ENCODE measurements at places on chromosomes 7 and 10. TPM values are rescaled to one million over a fixed set of nuclear protein-coding genes. Genes with fewer than 3 reads are reported as not detected.

GRCh38 chr7:130409067-130409711, 28.9 kb downstream of the CPA1 start:
- no peak for DNase-seq

DNA sequence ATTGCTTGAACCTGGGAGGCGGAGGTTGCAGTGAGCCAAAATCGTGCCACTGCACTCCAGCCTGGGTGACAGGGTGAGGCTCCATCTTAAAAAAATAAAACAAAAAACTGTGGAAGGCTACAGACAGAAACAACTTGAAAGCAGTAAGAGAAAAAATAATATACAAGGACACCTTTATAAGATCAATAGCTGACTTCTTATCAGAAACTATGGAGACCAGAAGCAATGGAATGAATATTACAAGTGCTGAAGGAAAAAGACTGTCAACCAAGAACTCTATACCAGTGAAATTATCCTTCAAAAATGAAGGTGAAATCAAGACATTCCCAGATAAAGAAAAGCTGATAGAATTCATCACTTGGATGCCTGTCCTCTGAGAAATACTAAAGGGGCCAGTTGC, 49.0 kb downstream of the RBAK start:
- no peak for DNase-seq

Gene ZNF736
- 22.4 TPM for polyA plus RNA-seq

Gene CFTR
- polyA plus RNA-seq, result 35.4 TPM

Gene VAX1
- not detected for polyA plus RNA-seq

GRCh38 chr7:123502201-123502600, 32.2 kb downstream of the IQUB start:
- no peak for DNase-seq

Gene CREM
- polyA plus RNA-seq, result 38.0 TPM

- no peak for DNase-seq
These were observed 42.7 kb downstream of the LRRC18 start for GRCh38 chr10:48896756-48897440.

DNA sequence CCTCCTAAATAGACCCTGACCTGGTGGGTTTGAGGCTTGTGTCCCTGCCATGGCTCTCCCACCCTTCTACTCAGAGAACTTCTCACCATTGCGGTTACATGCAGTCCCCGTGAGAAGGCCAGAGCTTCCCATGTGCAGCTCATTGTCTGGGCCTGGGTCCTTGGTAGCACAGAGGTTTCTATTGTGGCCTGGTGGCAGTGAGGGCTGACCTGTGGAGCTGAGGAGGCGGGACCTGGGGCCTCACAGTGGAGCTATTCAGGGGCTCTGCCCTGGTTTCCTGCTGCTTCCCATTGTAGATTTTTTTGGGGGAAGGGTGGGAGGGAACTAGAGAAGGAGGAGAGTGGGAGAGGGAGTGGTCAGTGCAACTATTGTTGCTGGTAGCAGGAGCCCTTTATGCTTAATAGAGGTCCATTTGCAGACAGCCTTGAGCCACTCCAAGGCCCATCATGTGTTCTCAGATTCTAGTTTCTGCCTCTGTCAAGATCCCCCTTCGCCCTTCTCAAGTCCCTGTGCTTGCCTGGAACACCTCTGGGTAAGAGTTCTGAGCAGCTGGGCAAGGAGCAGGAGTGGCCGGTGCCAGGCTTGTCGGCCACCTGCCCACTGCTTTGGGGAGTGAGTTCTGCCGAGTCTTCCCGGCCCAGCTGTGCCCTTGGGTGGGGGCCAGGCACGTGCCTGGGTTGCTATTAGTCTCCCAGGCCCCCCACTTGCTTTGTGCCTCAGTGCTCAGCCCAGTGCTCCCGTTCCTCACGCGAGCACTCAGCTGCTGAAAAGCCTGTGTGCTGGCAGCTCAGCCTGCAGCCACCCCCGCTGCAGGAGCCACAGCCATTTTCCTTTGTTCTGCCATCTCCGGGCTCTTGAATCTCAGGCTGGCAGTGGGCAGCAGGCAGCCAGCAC, 10.7 kb downstream of the TSPAN14 start:
- DNase-seq, result no peak

- DNase-seq, result no peak
These were observed 837.8 kb upstream of the COBL start for GRCh38 chr7:52154382-52154781.

GRCh38 chr7:85714951-85715350, 528.1 kb upstream of the SEMA3D start:
- no peak for DNase-seq

DNA sequence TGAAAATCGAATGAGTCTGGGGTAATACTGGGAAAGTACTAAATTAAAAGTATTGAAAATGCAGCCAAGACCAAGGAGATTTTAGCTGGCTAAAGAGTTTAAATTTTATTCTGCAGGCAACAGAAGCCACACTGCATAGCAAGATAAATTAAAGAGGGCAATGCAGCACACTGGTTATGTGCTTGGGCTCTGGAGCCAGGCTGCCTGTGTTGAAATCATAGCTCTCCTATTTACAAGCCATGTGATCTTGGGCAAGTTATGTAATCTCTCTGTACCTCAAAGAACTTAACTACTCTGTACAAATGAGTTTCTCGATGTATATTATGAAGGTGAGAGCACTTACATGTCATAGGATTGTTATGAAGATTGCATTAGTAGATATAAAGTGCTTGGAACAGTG, 9.9 kb downstream of the SLC25A13 start:
- peak; percentile 38 for DNase-seq

Gene SH2D4B
- polyA plus RNA-seq, result 0.22 TPM

Gene FHIP2A
- 37.7 TPM for polyA plus RNA-seq

DNA sequence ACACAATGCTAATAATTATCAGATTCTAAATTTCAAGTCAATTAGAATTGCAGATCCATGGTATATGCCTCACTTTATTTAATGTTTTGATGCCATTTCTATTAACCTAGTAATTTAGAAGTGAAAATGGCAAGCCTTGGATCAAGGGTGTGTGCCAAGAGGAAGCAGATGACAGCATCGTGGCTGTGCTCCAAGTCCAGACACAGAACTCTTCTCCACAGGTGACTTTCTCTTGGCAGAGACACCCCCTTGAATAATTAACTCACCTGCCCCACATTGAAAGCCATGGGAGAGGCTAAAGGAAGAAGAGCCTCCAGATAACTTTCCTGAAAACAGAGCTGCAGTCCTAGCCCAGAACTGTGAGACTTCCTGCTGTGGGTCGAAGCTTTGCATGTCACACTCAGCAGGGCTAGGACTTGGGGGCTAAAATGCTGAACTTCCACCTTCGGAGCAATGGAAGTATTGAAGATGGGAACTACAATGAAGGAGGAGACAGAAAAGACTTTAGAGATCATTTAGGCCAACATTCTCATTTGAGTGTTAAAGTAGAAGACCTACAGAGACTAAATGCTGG, 996 bp upstream of the C10orf90 start:
- no peak for DNase-seq

Gene SPAM1
- polyA plus RNA-seq, result 0.21 TPM

Gene EPHB6
- polyA plus RNA-seq, result 18.9 TPM

GRCh38 chr10:97915346-97916131, 65.9 kb downstream of the GOLGA7B start:
- no peak for DNase-seq

Gene CYP2C18
- 0.49 TPM for polyA plus RNA-seq

DNA sequence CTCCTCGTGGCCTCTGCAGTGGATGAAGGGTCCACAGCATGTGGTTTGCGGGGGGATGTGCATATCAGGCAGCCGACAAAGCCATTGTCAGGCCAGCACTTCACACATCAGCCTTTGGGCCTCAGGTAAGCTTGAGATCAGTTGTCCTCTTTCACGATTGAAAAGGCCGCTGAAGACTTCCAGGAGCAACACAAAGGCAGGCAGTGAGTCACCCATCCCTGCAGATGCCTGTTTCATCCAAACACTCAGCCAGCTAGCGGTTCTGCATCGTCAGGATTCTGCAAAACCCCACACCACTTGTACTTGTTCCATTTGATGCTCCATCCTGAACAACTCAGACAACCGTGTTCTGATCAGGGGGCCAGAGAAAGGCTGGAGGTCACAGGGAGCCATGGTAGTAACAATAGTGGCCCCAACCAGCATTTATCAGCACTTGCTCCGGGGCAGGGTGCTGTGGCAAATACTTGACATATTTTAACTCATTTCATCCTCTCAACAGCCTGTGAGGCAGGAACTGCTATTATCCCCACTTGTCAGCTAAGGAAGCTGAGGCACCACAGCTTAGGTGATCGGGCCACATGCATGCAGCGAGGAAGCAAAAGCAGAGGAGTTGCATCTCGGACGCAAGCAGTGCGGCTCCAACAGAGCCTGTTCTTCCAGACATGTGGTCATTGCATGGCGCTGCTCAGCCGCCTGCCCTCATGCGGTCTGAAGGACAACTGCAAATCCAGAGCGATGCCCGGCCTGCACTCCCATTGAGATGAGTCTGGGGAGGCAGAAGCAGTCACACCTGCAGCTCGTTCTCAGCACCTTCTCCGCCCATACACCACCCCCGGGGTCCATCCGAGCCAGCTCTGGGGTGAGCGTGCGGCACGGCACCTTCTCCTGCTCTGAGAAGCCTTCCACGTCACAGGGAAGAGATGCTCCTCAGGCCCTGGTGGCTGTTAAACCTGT, 144.9 kb downstream of the PAXIP1 start:
- no peak for DNase-seq

DNA sequence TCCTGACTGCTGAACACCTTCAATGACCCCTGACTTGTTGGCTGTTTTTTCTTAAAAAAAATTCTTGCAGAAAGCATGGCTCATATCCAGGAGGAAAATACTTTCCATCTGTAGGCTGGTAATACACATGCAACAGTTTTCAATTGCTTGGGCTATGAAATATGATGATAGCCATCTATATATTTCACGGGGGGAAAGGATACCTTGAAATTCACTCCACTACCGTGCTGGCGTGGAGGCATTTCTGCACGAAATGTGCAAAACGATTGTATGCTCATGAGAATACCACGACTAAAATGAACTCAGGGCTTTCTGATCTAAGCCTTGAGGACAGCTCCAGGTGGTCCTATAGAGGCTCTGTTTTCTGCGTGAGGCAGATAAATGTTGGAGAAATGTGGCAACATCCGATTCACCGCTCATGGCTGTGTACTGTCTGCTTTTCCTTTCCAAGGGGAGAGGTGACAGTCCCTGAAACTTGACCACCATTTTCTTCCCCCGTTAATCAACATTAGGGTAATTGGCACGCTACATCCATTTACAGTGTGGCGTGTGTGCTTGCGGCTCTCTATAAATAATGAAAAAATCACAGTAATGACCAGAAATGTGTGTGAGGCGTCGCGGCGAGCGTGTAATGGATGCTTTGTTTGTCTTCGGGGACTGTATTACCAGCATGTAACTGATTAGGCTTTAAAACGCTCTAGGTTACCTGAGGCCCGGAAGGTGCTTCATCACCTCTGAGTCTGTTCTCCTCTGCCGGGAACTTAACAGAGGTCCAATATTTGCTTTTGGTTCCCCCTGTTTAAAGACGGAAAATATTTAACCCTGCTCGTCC, 12.8 kb upstream of the CARD11 start:
- no peak for DNase-seq

- DNase-seq, result no peak
These were observed 44.9 kb downstream of the POLR1F start for GRCh38 chr7:19663816-19664462.

DNA sequence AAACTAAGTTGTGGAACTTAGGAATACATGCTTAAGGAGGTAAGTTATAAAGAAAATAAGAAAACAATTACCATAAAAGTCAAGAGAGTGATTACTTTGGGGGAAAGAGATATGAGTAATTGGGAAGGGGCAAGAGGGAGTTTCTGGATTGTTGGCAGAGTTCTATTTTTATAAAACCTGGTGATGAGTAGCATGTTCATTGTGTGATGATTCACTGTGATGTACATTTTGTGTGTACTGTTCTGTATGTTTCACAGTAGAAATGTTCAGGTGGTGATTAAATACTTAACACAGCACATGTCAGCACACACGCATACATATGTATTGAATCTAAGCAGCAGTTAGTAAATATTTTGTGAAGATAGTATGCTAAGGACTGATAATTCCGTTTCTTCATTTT, 9.7 kb upstream of the OIT3 start:
- DNase-seq, result no peak

- no peak for DNase-seq
These were observed 4.9 kb downstream of the PRTFDC1 start for GRCh38 chr10:24947304-24948097.

Gene POM121
- polyA plus RNA-seq, result 48.2 TPM

Gene ZNF783
- 20.4 TPM for polyA plus RNA-seq

GRCh38 chr7:73832806-73833205, 2.0 kb downstream of the CLDN4 start:
- no peak for DNase-seq

DNA sequence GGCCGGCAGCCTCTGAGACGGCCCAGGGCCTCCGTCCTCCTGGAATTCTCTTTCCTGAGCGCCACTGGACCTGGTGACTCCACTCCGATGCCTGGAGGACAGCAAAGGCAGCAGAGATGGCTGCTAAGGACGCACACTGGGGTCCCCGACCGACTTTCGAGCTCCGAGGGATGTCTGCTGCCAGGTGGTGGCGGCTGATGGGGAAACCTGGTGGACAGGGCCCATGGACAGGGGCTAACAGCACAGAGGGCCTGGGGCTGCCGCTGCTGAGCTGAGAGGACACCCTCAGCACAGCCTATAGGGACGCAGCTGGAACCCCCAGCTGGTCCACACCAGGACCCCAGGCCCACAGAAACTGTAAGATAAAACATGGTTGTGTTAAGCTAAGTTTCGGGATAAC, 366.3 kb downstream of the DNAJB6 start:
- DNase-seq, result no peak

GRCh38 chr7:25117226-25118047, 7.6 kb downstream of the CYCS start:
- no peak for DNase-seq

Gene ANXA7
- 71.0 TPM for polyA plus RNA-seq

Gene FBXL13
- polyA plus RNA-seq, result 5.4 TPM

- DNase-seq, result no peak
These were observed 95.0 kb upstream of the DDC start for GRCh38 chr7:50660040-50660829.

Gene AKR1D1
- 0.08 TPM for polyA plus RNA-seq

GRCh38 chr10:88413412-88413811, 169.7 kb downstream of the RNLS start:
- DNase-seq, result no peak

- no peak for DNase-seq
These were observed 138.9 kb downstream of the CACNB2 start for GRCh38 chr10:18279173-18279572.

Gene GIMAP2
- 16.1 TPM for polyA plus RNA-seq
